Stimulated activated CD4-positive, alpha-beta T cell treated with anti-CD3 and anti-CD28 coated beads, Interleukin-4, amount 100 ng/mL, for 4 hours (primary cell): ENCODE measurements at places on chromosomes 5 and 9.

GRCh38 chr5:5906778-5907177, 471.6 kb downstream of the MED10 start:
- DNase-seq = no peak

GRCh38 chr9:76542360-76542759, 83.4 kb downstream of the GCNT1 start:
- DNase-seq = no peak

DNA sequence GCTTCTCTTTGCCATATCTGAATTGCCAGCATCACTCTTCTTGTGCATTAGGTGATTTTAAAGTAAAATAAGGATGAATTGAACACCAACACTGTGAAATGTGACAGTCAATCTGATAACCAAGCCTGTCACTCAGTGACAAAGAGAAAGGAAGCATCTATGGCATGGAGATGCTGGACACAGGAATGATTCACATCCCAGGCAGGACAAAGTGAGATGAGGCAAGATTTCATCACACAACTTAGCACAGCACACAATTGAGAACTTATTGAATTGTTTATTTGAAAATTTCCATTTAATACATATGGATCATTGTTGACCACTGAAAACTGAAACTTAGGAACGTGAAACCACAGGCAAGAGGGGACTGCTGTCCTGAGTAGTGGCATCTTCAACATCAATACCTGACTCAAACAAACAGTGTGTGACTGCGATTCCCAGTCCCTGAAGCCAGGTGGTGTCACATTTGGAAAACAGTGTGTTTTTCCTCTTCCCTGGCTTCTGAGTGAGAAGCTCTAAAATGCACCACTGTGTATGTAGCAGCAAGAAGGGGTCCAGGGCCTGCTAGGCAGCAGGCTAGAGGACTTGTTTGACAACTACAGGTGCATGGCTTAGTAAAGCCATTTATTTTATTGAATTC, 10.7 kb downstream of the GAPT start:
- no peak for DNase-seq

GRCh38 chr5:93406971-93407401, 174.0 kb downstream of the NR2F1-AS1 start:
- DNase-seq = no peak

DNA sequence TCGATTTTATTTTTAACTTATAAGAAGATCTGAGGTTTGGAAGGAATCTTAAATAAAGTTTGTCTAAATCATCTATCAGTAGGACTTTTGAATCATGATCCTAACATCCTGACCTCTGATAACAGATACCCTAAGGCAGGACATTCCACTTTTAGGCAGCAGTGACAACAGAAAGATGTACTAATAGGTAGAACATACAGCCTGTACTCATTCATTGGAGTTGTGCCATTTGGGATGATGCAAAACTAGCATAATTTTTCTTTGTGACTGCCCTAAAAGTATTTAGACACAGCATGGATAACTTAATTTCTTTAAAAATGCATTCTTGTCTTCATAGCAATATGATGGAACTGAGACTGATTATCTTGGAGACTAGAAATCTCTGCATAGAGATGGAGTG, 39.7 kb downstream of the CDC42SE2 start:
- DNase-seq = no peak

DNA sequence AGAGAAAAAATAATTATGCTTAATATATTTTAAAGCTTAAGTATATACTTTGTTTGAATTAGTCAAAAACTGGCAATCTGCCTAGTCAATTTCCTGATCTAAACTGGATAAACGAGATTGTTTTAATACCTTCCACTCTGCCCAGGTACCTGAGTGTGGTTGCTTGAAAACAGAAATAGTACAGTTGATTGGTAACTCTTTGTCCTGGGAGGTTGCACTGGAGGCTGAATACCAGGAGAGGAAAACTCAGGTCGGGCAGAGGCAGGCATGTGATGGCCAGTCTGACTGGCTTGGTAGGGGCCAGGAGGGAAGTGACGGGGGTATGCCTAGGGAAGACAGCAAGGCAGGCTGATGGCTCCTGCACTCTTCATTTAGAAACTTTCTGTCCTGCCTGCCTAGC, 80.2 kb downstream of the PIK3R1 start:
- no peak for DNase-seq

DNA sequence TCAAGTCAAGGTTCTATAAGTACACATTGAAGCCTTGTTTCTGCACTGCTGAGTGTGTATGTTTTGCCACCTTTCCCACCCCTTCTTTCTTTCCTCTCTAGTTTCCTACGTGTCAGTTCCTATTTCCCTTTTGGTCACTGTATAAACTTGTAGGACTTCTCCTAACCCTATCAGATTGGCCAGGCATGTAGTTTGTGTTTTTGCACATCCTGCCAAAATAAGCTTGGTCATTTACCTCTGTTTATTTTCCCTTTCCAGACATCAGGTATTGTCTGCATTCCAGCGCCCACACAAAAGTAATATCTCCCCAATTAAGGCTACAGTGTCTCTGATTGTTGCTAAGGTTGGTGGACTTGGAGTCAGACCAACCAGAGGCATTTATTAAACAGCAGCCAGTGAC, 252.9 kb upstream of the MPDZ start:
- no peak for DNase-seq

DNA sequence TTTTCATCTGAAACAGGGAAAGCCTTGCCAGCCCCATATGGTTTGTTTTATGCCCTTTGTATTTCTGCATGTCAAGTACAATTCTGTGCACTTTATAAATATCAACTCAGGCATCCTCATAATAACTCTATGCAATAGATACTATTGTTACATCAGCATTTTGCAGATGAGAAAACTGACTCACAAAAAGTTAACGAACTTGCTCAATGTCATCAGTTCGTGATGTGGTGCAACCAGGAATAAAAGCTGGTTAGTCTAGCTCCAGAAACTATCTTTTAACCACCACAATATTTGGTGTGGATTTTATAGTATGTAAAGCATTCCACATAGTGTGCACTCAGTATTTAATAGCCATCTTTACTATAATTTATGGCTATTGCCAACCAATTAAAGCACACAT, 134.9 kb downstream of the MRPS30 start:
- no peak for DNase-seq

- no peak for DNase-seq
These were observed 88.6 kb upstream of the AGXT2 start for GRCh38 chr5:35136386-35136785.

- DNase-seq = no peak
These were observed 81.5 kb upstream of the RASEF start for GRCh38 chr9:83144492-83144891.

DNA sequence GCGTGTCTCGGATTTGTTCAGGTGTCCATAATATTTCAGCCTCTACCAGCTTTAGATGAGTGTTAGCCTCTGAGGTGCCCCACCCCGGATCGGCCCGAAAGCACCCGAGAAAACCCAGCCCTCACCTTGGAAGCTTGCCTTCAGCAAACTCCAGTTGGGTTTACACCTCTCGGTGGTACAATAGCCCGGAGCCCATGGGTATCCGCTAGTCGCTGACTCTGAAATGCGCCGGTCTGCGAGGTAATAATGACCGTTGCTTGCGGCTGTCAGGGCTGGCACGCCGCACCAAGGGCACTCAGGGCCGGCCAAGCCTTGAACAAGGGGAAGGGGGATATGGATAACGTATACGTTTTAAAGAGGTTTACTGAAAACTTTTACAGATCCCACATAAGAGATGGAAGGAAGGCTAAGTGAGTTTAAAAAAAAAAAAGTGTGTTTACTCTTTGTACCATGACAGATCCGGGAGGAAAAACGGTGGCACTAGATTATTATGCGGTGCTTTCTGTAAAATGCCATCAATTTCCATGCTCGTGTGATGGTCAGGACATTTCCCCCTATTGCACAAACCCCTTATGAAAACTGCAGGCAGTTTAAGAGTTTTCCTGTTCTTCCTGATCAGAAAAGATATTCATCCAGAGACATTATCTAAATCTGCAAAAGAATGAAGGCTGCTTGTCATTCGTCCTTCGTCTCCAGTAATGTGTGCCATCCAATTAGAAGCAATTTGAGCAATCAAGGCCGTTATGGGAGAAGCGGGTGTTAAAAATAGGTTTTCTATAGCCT, 124.2 kb downstream of the TMEM161B start:
- DNase-seq = no peak

DNA sequence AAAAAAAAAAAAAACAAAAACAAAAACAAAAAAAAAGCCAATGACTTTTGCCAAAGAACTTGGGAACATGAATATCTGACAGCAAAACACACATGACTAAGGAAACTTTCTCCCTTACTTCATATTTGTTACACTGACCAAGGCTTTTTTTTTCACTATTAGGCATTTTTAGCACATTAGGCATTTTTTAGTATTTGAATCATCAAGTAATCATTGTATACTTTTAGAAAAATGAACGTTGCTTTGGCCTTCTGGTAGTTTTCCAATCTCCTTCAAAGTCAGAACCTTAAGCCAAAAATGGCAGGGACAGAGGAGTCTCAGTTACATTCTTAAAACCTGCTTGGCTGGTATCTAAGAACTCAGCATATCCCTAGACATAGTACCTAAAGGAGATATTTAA, 19.3 kb downstream of the NREP start:
- DNase-seq = no peak

- peak; percentile 94 for DNase-seq
These were observed at the start of gene STRBP for GRCh38 chr9:123268465-123269259. STRBP (minus strand) TSS chr9:123268586; CDS start chr9:123184134, 84,452 bp downstream.

DNA sequence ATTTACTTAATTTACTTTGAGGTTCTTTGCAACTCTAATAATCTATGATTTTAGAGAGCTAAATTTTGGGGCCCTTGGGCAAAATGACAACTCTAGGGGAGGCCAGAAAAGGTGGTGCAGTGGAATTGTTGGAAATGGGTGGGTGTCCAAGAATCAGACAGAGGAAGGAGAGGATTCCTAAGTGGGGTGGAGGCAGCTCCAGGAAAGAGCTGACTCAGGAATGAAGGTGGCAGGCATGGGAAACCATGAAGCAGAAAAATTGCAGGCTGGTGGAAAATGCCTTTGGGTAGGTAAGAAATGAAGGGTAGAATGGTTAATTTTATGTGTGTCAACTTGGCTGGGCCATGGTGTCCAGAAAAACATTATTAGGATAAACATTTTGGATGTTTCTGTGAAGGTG, 248.5 kb upstream of the TUT7 start:
- DNase-seq = no peak

DNA sequence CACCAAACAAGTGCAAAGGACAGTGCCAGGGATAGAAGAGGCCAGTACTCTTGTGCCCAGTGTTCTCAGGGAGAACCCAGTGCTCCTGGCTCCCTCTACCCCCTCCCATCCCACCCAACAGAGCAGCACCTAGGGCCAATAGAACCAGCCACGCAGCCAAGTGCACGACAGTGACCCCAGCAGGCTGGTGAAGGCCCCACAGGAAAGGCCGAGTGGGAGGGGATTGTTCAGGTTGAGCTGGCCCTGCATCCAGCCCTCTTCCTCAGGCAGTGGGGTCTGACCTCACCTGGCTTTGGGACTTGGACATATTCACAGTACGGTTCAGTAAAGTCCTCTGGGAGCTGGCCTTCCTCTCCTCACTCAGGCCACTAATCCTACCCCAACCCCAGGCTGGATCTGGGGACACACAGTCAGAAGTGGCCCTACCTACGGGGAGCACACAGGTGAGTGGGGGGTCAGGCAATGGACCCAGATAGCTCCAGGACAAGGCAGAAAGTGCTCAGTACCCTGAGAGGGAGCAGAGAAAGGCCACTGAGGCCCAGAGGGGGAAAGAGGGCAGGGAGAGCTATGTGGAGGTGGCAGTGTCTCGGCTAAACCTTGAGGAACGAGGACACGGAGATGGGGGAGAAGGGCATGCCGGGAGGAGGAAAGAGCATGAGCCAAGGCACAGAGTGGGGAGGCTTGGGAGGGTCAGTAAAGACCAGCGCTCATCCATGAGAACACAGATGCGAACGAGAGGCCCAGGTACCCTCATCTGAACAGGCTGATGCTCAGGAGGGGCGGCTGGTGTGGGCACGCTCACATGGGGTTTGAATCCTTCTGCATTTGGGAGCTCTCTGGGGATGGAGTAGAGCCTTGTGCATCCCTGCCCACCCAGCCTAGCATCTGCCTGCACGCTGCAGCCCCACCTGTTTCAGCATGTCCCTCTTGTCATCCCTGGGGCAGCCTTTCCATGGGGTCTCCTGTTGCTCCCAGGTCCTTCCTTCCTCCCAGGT, 25.6 kb downstream of the POLR1E start:
- no peak for DNase-seq

GRCh38 chr9:135103001-135103446, 15.6 kb downstream of the OLFM1 start:
- DNase-seq = no peak

GRCh38 chr9:116337015-116337414, 183.4 kb downstream of the PAPPA start:
- no peak for DNase-seq

- peak; percentile 40 for DNase-seq
These were observed 53.4 kb downstream of the TENT4A start for GRCh38 chr5:6766604-6767093.

DNA sequence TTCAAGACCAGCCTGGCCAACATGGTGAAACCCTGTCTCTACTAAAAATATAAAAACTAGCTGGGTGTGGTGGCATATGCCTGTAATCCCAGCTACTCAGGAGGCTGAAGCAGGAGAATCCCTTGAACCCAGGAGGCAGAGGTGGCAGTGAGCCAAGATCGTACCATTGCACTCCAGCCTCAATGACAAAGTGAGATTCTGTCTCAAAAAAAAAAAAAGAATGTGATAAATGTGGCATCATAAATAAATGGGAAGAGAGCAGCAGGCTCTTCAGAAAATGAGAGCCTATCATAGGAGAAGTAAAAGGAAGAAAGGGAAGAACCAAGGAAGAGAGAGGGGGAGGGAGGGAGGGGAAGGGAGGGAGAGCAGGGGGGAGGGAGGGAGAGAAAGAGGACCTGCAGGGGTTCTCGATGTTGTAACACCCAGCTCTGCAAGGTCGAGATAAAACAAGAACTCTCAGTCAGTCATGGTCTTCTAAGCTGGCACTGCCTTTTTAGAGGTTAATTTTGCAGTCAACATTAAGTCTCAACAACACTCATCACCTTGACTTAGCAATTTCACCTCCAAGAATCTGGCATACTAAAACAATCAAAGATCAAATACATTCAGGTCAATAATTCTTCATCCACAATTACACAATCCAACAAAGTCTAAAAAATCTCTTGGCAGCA, 68.7 kb upstream of the SIMC1 start:
- no peak for DNase-seq

DNA sequence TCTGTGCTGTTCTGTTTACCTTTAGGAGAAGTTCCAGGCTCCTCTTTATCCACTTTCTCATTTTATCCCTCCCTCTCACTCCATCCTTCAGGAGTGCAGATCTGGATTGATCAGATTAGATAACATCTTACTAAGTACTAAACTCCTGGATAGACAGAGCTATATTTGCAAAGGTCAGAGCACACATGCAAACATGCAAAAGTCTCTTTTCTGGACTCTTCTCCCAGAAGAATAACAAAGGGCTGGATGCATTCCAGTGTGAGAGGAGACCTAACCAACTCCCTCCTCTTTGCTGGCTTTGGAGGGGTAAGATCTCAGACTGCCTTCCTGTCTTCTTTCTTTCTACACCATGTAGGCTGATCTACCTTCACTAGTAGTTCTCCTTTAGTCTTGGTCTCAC, 21.4 kb downstream of the GARNL3 start:
- DNase-seq = no peak
